ENCODE measurements at places on chromosomes 3 and 15. TPM values are rescaled to one million over a fixed set of nuclear protein-coding genes. Genes with fewer than 3 reads are reported as not detected.

- ATAC-seq, result no peak
Measured at GRCh38 chr3:18827664-18828063, 320.6 kb upstream of the KCNH8 start.

GRCh38 chr15:33392453-33392852 lies 81.7 kb downstream of the RYR3 start:
- no peak for ATAC-seq

DNA sequence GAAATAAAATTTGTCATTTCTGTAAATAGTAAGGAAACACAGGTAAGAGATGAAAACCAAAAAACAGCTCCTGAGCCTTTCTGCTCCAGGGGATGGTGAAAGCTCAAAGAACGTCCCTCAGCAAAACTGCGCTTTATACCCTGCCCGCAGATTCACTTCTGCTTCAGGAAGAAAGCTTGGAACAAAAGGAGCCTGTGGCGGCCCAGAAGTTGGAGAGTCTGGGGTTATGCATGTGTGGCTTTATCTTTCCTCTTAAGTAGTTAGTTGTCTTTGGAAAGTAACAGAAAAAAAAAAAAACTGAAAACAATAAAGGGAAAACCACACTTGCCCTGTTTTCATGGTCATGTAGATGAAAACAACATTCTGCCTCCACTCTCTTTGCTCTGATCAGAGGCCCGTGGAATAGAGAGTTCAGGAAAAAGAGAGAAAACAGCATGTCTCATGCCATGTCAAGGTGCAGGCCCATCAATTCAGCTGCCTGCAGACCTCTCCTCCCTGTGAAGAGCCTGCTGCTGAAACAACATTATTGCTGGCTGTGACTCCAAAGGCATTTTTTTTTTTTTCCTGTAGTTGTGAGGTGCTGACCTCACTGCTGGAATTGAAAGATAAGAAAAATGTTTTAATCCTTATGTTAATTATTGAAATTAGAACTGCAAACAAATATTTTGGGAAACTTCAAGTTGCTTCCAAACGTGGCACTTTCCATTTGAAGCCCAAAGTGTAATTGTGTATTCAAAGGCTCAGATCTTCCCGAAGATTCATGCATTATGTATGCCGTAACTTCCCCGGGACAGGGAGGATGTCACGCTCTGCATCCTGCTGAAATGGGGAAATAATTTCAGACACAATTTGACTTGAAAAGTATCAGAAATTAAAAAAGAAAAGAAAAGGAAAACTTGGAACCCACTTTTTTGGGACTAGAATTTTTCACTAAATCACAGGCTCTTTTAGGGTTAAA lies 108.4 kb upstream of the ZNF385D start:
- no peak for ATAC-seq

DNA sequence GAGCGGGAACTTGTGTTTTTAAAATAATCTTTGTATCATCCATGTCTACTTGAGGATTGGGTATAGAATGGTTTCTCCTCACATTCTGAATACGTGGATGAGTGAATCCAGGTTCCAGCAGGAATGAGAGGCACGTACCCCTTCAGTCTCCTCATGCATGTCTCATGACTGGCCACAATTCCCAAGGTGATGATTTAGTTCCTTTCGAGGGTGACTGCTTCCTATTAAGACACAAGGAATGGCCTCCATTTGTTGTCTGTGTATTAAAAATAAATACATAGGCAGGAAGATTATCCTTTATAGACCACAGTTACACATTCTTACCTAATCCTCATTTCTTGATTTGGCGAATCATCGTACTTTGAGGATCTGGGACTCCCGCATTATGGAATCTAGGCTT lies 217.0 kb upstream of the LRIG1 start:
- ATAC-seq, result no peak

DNA sequence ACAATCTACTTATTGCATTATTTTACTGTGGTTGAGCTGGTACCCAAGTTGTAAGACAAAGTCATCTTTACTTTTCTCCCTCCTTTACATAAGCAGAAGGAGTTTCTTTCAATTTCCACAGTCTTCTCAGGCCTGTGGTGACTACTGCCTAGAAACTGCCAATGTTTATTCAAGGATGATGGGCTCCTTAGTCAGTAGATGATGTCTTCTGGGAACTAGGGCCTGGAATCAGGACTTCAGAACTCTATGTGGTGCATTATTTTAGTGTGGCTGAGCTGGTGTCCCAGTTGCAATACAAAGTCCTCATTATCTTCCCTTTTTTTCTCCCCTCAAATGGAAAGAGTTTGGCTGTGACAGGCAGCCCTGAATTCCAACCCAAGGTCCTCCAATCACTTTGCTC lies 1762.5 kb downstream of the SI start:
- ATAC-seq, result no peak

DNA sequence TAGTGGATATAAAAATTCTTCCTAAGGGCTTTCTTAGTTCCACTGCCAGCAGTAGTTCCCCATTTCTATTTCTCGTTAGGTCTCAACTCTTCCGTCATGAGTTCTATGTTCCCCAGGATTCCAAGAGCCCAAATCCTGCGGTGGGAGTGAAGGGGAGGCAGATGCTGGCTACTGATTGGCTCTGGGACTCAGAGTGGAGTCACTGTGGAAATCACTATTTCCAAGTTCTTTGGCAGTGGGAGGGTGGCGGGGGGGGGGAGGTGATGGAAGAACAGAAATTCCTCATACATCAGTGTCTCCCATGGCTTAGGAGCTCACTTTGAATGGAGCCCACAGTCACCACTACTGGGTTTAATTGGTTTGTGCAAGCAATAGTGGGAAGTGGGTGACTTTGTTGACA lies 5.6 kb downstream of the CCR1 start:
- ATAC-seq, result no peak

DNA sequence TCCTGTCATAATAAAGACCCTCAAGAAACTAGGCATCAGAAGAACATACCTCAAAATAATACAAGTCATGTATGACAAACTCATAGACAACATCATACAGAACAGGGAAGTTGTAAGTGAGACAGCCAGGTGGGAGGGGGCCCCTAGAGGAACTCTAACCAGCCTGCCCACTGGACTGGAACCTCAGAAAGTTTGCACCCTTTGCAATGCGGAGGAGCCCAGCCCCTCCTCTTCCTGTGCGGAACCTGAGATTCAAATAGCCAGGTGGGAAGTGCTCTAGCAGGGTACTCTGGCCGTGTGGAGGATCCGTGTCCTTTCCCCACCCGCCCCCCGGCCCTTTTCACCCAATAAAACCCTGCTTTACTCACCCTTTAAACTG lies 387.0 kb upstream of the CBLB start:
- no peak for ATAC-seq

DNA sequence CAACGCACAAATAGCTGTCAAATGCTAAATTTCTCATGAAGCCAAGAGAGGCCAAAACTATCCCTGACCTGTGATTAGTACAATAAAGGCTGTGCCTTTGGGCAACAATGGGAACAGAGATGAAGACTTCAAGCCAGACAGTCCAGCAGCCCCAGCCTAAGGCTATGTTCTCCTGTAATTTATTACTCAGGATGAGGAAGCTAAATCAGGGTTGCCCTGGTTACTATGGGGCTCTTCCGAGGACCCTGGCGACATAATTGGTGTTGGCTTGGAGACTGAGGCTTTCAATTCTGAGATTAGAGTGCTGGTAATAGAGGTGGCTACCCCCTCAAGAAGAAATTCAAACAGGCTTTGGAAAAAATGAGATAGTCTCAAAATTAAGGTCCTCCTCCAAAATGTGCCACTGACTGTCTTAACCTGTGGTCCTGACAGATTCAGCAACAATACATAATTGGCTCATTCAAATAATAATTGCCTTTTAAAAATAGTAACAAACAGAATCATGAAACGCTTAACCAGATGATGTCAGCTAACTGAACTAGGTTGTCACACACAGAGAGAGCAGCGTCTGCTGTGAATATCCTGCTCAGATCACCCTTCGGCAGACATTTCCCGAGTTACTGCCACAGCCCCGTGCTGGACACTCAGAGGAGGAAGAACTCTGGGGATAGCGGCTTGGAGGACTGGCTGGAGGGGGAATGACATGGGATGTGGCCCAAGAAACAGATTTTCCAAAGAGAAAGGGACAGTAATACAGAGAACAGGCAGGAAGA lies 43.0 kb downstream of the NSMCE3 start:
- no peak for ATAC-seq

DNA sequence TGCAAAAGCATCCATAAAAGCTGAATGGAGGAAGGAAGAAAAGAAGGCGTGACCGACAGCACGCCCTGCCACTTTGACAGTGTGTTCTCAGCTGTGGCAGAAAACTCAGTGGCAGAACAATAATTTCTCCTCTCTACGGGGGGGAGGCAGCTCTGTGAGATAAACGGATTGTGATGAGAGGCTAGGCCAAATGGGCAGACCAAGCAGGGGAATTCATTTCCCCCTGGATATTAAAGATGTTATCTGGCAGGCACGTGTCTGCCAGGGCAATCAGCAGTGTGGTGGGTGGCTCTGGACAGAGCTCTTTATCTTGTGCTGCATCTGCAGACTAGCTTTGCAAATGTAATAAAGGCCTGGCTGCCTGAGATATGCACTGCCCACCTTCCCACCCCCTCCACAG lies 1.9 kb upstream of the RMDN3 start:
- ATAC-seq, result no peak

- ATAC-seq, result no peak
Measured at GRCh38 chr15:43293432-43293831, 26.7 kb upstream of the TGM5 start.

- no peak for ATAC-seq
Measured at GRCh38 chr15:62052713-62053112, 7.5 kb downstream of the VPS13C start.

GRCh38 chr3:141454906-141455602 lies 31.8 kb upstream of the RASA2 start:
- peak; percentile 90 for ATAC-seq

DNA sequence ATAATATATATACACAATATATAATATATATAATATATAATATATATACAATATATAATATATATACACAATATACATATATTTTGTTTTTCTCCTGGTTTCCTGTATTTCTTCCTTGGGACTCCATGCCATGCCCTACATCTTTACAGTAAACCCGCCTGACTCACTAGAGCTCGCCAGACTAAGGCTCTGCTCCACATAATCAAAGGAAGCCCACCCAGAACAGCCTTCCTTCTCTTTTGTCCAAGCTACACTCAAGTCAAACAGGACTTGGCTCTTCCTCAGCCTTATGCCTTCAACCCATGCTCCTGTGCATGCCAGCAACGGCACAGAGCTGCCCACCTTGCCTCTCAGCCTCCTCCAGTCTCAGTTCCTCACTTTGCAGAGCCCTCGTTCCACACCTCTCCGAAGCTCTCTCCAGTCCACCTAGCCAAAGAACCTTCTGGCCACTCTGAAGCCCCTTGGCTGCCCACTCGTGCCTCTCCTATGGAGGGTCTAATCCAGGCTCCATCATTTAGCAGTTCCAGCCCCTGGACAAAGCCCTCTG lies 109.1 kb downstream of the RFTN1 start:
- ATAC-seq, result no peak

DNA sequence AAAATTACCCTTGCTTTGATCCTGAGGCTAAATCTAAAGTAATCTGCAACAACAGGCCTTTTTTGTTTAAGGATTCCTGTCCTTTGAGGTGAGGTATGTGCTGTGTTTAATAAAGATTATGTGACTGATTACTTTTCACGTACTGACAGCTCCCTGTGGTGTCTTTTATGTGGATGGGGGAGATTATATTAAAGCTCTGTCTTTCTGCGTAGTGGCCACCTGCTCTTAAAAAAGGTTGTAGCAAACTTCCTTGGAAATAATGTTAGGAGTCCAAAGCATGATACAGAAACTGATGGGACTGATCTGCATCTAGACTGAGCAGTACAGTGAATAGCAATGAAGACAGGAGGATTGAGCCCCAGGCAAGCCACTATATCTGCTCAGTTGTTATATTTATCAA lies 453.0 kb upstream of the GOLIM4 start:
- no peak for ATAC-seq

GRCh38 chr3:194869482-194870169 lies 183.9 kb downstream of the FAM43A start:
- no peak for ATAC-seq

DNA sequence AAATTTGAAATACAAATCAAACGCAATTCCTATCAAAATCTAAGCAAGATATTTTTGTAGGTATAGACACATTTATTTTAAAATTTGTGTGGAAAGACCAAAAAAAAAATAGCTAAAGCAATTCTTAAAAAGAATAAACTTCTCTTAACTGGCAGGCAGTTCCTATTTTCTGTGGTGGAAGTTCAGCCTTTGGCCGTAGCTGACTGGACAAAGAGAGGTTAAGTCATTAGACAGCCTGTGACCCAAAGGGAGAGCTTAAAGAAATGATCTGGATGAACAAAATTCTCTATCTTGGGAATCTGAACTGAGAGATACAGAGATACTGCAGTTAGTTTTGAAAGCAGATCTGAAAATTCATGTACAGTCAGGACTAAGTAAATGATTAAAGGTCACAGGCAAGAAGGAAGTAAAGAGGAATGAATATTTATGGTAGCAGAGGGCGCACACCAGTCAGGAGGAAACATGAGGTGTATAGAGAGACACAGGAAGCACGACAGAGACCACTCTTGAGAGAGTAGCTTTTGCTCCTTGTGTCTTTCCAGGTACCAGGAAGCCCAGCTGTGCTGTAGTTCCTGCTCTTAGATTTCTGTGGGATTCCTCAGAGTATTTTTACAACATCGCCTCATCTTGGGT lies 57.5 kb downstream of the TPRG1 start:
- no peak for ATAC-seq

GRCh38 chr3:153445817-153446216 lies 283.8 kb downstream of the RAP2B start:
- ATAC-seq, result no peak

DNA sequence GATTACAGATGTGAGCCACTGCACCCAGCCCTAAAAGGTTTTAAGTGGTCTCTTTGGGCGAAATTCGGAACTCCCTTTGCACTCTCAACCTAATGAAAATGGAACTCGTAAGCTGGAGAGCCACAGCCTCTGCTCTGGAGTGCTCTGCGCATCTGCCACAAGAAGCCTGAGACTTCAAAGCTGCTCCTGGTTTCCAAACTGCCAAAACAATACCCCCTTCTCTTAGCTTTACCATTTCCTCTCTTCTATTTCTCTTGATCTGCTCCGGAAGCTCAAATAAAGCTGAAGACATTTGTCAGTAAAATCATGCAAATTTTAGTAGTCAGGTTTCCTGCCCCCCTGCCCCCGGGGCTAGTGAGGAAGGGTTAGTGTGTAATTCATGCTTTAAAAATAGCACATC lies 312.7 kb downstream of the MFSD1 start:
- no peak for ATAC-seq

DNA sequence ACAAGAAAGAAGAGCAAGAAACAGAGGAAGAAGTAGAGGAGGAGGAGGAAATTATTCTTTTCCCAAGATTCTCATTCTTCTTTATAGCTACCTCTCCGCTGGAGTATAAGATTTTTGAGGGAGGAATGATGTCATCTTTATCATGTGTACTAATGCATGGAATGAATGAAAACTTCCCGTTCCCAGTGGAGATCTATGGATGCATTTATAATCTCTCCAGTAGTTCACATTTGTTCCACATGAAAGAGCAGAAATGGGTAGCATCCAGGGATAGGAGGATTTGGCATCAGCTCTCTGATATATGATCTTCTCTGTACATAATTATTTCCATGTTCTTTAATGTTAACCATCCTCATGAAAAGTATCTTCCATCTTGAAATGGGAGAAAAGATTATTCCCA lies 244.4 kb downstream of the ADAMTSL3 start:
- ATAC-seq, result no peak

Gene EPB42
- total RNA-seq, result not detected

Gene GOLGA6L6
- total RNA-seq, result not detected

Gene PLOD2
- 3.7 TPM for total RNA-seq

Gene RARRES1
- not detected for total RNA-seq

Gene C3orf85
- total RNA-seq, result not detected

Gene ANKRD28
- 54.5 TPM for total RNA-seq

Data from activated T-helper 17 cell treated with anti-CD3 and anti-CD28 coated beads, Interleukin-2, amount 50 U/mL, for 72 hours (primary cell).